ENCODE measurements at places on chromosomes 6 and 20.

GRCh38 chr6:165661664-165662025 is 1.4 kb downstream of the PDE10A start:
- DNase-seq = no peak

GRCh38 chr6:130975325-130975724 is 87.7 kb downstream of the EPB41L2 start:
- no peak for DNase-seq

DNA sequence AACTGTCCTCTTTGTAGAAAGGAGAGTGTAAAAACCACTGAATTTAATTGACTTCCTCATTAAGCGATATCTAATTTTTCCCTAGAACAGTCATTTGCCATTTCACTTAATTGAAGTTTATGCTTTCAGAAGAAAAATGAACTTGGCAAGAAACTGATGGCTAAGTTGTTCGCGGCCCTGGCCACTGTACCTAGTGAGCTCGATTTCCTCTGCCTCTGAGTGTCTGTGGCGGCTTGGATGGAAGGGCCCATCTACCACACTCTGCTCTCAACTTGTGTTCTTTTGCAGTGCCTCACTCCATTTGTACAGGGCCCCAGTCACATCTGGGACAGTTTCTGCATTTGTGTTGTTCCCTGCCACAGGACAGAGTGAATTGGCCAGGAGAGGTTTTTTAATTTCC is 102.9 kb downstream of the BCAS1 start:
- no peak for DNase-seq

DNA sequence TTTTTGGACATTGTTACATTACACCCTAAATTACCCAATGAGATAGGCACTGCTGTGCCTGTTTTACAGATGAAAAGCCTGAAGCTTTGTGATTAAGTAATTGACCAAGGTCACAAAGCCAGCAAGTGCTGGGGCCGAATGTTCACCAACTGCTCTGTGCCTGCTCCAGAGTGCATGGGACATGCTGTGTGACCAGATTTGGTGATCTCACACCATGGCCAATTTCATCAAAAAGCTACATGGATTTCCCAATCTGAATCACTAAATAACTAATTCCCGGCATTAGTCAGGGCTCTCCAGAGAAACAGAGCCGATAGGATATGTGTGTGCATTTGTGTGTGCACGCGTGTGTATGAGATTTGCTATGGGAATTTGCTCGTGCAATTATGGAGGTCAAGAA is 228.3 kb upstream of the ECI2 start:
- no peak for DNase-seq

GRCh38 chr6:167293088-167293589 is 2.0 kb downstream of the UNC93A start:
- DNase-seq = no peak

GRCh38 chr20:39825524-39825923 is 863.4 kb downstream of the DHX35 start:
- no peak for DNase-seq

GRCh38 chr6:150315626-150316025 is 53.2 kb upstream of the IYD start:
- DNase-seq = no peak

- DNase-seq = no peak
Observed at GRCh38 chr6:34981951-34982350, 92.9 kb downstream of the ANKS1A start.

DNA sequence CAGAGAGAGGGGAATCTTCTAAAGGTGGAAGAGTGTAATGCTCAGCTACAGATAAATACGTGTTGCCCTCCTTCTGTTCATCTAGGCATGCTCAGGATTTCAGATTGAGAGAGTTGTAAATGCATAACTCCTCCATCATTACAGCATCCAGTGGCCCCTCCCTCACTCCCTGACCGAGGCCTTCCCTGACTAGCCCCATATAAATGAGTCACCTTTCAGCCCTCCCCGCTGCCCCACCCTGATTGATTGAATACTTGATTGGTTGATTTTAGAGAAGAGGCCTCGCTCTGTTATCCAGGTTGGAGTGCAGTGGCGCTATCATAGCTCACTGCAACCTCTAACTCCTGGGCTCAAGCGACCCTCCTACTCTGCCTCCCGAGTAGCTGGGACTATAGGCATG is 193.7 kb downstream of the EYA2 start:
- DNase-seq = no peak

GRCh38 chr6:168417679-168418557 is 23.1 kb upstream of the SMOC2 start:
- DNase-seq = no peak

- no peak for DNase-seq
Observed at GRCh38 chr6:134647861-134648260, 302.0 kb downstream of the ALDH8A1 start.

GRCh38 chr6:11007715-11008608 is 36.1 kb downstream of the ELOVL2 start:
- no peak for DNase-seq

DNA sequence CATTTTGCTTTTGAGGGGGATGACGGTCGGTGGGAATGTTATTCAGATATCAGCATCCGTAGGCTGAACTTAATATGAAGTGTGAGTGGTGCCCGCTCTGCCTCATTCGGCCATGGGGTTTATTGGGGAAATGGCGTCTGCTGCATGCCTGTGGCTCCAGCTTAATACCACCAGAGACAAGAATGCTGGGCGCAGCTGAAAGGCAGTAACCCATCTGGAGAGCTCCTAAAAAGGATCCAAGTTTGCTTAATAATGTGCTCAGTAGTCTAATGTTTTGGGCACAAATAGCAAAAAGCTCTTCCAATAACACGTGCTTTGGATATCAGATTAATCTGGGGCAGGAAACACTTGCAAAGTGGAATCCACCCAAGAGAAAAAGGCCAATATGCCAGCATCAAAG is 273.0 kb upstream of the TAB2 start:
- DNase-seq = no peak

- DNase-seq = no peak
Observed at GRCh38 chr6:113742342-113742741, 114.8 kb upstream of the MARCKS start.

- DNase-seq = no peak
Observed at GRCh38 chr6:36914227-36914794, 28.6 kb downstream of the C6orf89 start.

- DNase-seq = no peak
Observed at GRCh38 chr20:20571068-20571780, 141.2 kb downstream of the RALGAPA2 start.

DNA sequence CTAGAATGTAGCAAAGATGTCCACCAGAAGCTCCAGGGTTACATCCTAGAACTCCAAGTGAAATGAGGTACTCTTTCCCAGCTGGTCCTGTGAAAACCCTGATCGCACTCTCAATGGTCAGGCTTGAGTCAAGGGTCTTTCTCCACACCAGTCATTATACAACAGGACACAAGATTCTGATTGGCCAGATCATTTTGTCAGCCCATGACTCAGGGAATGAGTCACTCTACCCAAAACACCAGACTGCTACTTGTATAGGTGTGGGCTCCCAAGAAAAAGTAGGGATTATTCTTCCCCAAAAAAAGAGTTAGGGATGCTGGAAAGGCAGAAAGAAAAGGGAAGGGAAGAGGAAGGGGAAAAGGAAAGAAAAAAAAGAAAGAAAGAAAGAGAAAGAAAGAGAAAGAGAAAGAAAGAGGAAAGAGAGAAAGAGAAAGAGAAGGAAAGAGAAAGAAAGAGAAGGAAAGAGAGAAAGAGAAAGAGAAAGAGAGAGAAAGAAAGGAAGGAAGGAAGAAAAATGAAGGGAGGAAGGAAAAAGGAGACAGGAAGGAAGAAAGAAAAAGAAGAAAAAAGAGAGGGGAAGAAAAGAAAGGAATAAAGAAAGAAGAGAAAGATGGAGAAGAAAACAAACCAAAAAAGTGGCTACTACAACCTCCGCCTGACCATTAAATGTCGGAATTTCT is 30.5 kb downstream of the ANKEF1 start:
- DNase-seq = no peak

DNA sequence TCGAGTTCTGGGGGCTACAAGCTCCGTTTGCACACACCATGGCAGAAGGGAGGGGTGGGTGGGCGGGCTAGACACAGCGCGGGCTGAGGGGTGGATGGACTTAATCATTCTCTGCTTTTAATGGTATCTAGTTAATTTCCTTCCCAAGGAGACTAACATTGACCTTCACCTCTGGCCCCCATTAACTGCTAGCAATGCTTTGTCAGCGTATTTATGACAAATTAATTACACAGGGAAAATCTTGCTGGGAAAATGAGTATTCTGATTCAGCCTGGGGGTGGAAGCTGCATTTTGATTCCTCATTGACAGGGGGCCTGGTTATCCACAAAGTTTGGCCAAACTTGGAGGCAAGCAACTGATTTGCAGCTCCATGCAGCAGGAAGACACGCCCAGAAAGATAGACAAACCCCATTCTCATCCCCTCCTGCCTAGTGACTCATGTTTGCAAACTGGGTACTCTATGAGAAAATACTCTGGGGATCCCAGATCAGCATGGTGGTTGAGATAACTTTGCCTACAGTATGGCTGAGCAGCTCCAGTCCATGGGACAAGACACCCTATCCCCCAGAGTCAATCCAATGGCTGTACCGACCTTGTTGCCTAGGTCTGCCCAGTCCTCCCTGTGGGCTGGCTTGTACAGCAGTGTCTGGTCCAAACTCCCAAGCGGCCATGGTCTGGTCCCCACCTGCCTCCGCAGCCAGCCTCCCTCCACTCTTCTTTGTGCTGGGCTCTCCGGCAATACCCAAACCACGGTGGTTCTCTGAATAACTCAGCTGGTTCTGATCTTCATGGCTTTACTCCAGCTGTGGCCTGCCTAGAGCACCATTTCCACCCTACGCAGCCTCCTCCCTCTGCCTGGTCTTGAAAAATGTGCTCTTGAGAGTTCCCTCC is 19.7 kb downstream of the ZBP1 start:
- DNase-seq = no peak

DNA sequence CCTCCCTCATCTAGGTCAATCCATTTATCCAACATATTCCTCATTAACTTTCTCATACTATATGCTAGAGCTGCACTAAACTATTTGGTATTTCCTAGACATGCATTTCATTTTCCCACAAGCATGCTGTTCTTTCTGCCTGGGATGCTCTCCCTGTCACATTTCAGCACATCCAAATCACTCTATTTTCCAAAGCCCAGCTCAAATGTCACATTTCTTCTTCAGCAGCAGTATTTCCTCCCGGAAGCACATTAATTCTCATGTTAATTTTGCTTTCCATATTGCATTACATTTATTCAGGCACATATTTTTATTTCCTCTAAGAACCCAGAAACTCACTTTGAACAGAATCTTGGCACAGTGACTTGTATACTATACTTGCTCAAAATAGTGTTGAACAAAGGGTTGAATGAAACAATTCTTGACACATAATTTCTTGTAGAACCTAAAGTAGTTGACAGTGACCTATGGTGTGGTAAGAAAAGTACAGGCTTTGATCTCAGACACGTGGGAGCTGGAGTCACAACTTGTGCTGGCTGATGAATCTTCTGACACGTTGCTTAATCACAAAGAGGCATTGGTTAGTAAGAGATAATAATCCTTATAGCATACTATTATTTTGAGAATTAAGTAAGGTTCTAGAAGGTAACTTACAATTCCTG is 30.8 kb upstream of the CD2AP start:
- DNase-seq = no peak

DNA sequence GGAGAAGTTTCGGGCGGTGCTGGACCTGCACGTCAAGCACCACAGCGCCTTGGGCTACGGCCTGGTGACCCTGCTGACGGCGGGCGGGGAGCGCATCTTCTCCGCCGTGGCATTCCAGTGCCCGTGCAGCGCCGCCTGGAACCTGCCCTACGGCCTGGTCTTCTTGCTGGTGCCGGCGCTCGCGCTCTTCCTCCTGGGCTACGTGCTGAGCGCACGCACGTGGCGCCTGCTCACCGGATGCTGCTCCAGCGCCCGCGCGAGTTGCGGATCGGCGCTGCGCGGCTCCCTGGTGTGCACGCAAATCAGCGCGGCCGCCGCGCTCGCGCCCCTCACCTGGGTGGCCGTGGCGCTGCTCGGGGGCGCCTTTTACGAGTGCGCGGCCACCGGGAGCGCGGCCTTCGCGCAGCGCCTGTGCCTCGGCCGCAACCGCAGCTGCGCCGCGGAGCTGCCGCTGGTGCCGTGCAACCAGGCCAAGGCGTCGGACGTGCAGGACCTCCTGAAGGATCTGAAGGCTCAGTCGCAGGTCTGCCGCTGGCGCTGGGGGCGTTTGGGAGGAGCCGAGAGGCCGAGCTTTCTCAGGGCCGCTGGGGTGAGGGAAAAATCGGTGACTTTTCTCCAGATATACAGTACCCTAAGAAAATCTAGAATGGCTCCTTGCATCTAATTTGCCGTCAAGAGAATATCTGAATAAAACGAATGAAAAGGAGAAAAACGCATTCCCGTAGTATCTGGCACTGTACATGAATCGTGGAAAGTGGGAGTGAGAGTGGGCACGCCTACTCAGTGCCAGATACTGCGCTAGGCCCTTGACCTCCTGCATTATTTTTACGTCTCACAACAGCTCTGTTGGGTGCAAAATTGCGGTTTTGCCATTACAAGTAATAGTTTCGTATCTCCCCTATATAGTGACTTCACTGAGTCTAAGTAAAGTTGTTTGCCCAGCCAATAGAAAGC is 1.0 kb downstream of the CALHM6 start:
- DNase-seq = peak; percentile 46

GRCh38 chr6:134358320-134358719 is 40.4 kb upstream of the SGK1 start:
- DNase-seq = no peak

- DNase-seq = no peak
Observed at GRCh38 chr6:43123461-43124314, 47.4 kb upstream of the SRF start.

GRCh38 chr6:43287717-43288679 is 10.1 kb upstream of the SLC22A7 start:
- no peak for DNase-seq

- DNase-seq = no peak
Observed at GRCh38 chr6:39924283-39924682, 10.0 kb downstream of the MOCS1 start.

DNA sequence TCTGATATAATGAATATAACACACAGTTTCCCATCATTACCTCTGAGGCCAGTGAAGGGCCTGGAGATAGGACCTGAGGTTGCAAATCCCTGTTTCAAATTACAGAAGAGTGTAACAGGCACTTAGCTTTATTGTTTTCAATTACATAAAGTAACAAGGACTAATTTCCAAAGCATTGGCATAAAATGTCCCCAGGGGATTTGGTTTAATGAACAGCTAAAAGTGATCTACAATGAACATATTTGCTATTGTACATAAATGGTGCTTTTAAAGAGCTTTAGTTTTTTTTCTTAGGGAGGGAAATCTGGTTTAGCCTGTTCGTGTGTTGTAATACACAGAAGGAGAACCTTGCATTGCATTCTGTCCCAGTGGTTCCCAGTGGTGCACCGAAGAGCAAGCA is 54.4 kb downstream of the HMGN3 start:
- DNase-seq = no peak
